ENCODE measurements at places on chromosomes 1 and 21.

DNA sequence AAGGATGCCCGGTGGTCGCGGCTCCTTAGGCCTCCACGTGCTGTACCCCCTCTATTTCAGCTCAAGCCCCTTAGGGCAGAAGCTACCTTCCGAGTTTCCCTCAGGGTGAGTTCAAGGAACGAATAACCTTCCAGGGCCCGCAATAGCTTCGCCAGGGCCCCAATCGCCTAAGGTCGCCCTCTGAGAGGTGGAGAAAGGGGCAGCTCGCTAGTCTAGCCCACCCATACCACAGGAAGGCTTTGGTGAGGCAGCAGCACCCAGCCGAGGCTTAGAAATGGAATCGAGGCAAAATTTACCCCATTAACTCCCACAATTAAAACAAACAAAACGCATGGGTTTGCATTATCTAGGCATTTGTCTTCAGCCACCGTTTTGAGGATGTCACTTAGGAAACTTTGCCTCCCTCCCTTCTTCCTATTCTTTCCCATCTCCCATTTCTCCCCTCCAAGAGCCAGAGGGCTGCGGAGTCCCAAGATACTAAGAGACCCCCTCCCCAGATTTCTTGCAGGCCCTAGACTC lies 954 bp downstream of the WNT2B start:
- DNase-seq: no peak

- DNase-seq: no peak
These were observed 16.4 kb upstream of the IL22RA1 start for GRCh38 chr1:24159366-24159765.

DNA sequence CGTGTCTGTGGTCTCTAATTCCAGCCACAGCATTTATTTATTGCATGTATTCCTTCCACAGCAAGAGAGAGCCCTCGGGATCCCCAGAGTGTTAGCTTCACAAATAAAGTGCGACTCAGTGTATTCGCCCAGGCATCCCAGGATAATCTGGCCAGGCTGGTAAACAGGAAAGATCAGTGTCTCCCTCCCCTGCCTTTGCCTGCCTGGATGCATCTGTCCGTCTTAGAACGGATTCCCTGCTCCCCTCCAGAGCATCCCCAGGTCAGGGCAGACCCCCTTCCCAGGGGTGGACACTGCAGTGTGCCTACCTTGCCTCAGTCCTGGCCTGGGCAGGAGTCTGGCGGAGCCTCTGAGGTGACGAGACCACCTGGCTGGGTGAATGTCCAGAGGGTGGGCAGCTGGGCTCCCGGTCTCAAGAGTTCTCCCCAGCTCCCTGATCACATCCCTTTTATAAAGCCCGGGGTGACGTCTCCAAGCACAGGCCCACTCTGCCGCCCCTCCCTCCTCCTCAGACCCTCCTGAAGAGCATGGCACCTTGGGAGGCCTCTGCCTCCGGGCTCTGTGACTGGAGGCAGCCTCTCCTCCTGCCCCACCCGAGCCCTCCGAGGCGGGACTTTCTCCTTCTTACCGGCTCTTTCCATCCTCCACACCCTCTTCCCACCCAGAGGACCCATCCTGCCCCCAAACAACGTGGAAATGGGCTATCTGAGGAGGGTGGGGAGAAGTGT lies at the start of gene KISS1:
TSS of gene KISS1 (minus strand) at position 424 of the 728 bp plus-strand sequence. CDS start 3,615 bp downstream, outside the sequence.
- no peak for DNase-seq

GRCh38 chr21:15868940-15869339 lies 139.2 kb downstream of the USP25 start:
- DNase-seq: no peak

- DNase-seq: no peak
These were observed 67.6 kb downstream of the POFUT2 start for GRCh38 chr21:45220071-45220481.

Measured in bone marrow (tissue), 2 donors.